A549 treated with RU486 at 1 μM for 4 hours (cell line): ENCODE measurements at places on chromosomes 7 and 10. TPM values are rescaled to one million over a fixed set of nuclear protein-coding genes. Genes with fewer than 3 reads are reported as not detected.

The CPA1 gene
- total RNA-seq: not detected in 5 replicates

The C10orf105 gene
- not detected in 5 replicates for total RNA-seq

The CALML5 gene
- total RNA-seq: not detected in 5 replicates

The CTAGE4 gene
- total RNA-seq: 0.05 TPM in 1 of 5 replicates, not detected in the others

The AKR1D1 gene
- not detected in 5 replicates for total RNA-seq

The SPDYE2B gene
- total RNA-seq: not detected in 5 replicates

The CALML3 gene
- total RNA-seq: not detected in 5 replicates

The ASB10 gene
- not detected in 5 replicates for total RNA-seq

The ADIRF gene
- total RNA-seq: 0.21 TPM in 1 of 5 replicates, not detected in the others

The PLXDC2 gene
- total RNA-seq: 0.02 to 0.05 TPM (median 0.03 TPM) in 3 of 5 replicates, not detected in the others
